ENCODE measurements at places on chromosomes 7 and 10.

DNA sequence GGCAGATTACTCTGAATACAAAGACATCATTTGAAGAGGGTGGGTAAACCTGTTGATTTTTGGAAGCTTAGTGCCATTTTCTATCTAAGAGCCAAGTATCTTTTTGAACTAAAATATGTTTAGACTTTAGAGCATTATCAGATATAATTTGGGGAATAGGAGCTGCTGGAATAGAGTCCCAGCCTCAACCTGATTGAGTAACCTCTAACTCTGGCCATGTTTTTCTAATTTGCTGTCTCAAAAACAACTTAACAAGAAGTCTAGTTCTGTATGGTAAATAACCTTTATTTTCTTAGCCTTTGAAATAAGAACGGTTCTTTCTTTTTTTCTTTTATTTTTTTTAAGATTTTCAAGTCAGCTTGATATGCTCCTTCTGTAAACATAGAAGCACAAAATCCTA is 224.5 kb downstream of the DYNC1I1 start:
- DNase-seq: no peak

- DNase-seq: no peak
Observed at GRCh38 chr10:124117511-124117785, 24.1 kb upstream of the CHST15 start.

DNA sequence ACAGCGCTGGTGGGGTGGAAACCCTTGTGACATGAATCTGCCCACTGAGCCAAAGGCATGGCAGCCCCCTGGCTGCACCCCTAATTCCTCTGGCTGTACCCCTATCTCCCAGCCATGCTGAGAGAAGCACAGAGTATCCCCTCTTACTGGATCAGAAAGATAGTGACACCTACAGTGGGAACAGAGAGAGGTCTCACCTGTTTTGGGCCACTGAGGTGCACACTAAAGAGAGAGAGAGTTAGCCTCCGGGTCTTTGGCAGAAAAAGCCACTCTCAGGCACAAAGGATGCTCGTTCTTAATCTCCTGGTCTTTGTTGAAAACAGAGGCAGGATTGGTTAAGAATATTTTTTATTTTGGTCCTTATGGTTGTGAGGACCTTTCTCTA is 11.3 kb downstream of the TSPAN14 start:
- no peak for DNase-seq

- DNase-seq: no peak
Observed at GRCh38 chr7:7682861-7683260, 35.5 kb downstream of the RPA3 start.

DNA sequence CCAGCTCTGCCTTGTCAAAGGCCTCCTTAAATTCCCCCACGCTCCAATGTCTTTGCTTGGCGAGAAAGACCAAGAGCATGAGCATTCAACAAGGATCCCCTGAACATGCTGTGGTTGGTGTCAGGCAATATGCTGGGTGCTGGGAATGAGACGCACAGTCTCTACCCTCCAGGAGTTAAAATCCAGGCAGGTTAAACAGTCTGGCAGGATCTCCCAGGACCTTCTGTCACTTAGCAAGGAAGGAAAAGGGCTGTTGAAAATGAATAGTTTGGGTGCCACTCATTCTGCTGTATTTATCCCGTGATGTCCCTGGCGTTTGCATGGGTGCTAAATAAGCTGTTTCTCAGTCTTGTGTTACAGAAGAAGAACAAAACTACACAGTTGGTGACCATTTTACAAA is 21.9 kb upstream of the ITGA8 start:
- no peak for DNase-seq

- DNase-seq: no peak
Observed at GRCh38 chr7:77438131-77438530, 22.0 kb upstream of the GSAP start.

DNA sequence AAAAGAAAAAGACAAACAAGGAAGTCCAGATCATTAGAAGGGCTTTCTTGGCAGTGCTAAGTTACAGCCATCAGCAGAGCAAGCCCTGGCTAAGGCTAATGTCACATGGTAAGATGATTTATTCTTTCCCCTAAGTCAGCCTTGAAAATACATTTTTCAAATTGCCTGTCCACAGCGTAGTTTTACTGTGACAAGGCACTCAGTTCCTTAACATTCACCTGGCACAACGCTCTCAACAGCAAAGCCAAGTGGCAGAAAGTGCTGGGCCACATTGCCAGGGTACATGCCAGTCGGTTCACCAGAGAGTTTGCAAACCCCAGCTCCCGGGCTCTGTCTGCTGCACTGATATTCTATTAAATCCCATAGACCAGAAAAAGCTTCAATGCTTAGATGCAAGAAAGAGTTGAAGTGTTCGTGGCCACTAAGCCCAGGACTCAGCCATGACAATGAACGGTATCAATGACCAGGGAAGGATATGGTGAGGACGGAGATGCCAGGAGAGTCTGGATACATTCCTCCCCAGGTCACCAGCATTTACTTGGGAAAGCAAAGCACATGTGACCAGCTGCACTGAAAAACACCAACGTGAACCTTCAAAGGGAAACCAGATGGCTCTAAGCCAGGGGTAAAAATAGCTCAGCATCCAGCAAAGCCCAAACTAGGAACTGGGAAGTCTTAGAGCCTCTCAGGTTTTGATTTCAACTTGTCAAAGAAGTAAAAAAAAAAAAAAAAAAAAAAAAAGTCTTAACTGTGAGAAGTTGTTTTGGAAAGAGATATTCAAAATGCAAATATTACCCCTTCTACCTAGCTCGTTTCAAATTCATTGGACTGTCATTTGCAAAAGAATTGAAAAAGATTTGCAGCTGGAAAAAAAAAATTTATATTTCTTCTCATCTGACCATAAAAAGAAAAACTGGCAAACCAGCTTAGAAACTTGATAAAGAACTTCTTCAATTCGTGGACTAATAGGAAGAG is 23.9 kb upstream of the MPP7 start:
- DNase-seq: no peak

DNA sequence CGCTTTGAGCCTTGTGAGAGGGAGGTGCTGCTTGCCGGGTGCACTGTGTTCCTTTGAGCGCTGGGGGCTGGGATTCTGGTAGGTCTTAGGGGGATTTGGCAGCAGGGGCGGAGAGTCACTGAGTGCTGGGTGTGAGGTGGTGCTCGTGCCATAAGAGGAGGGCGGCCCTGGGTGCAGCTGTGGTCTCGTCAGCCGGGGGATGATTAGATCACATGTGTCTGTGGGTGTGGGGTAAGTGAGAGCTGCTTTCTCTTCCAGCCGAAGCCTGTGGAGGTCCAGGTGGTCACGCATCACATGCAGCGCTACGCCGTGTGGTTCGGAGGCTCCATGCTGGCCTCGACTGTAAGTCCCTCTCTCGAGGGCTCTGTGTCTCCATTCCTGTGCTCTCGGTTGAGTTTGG is 93.7 kb downstream of the ACTR3B start:
- no peak for DNase-seq

- DNase-seq: no peak
Observed at GRCh38 chr7:20438694-20439376, 108.1 kb downstream of the ITGB8 start.

DNA sequence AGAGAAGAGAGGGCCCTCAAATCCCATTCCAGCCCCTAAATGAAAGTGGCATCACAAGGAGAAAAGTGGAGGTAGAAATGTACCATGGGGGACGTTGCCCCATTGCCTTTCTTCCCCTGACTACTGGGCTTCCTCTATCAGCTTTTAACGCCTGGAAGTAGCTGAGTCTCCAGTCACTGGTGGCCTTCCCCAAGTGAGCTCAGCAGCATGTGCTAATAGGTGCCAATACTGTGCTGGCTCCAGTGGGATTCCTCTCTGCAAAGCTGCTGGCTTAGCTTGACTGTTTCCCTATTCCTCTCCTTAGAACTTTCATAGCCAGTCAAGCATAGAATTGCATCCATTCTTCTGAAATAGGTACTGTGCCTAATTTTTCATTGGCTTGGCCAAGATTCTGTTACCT is 32.6 kb downstream of the LRRC4 start:
- DNase-seq: no peak

- no peak for DNase-seq
Observed at GRCh38 chr7:155878674-155879073, 66.4 kb upstream of the SHH start.

DNA sequence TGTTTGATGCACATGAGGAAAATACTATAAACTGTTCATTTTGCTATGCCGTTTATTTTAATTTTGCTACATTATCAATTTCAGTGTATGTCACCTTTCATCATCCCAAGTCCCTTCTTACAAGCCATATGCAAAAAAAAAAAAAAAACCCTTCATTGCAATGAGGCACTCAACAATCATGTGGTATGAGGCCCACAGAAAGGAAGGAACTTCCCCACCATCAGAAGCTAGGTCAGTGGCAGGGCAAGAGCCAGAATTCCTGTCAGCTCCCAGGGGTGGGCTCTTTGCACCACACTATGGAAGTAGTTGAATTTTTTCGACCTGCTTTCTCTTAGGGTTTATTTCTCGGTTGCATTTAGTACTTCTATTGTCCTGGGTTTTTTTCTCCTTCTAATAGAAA is 75.4 kb downstream of the NOC3L start:
- no peak for DNase-seq

- no peak for DNase-seq
Observed at GRCh38 chr10:126902157-126902556, 3.1 kb upstream of the DOCK1 start.

GRCh38 chr10:132407846-132408278 is 10.9 kb downstream of the PWWP2B start:
- DNase-seq: no peak

GRCh38 chr7:84823530-84823929 is 363.3 kb downstream of the SEMA3D start:
- no peak for DNase-seq

DNA sequence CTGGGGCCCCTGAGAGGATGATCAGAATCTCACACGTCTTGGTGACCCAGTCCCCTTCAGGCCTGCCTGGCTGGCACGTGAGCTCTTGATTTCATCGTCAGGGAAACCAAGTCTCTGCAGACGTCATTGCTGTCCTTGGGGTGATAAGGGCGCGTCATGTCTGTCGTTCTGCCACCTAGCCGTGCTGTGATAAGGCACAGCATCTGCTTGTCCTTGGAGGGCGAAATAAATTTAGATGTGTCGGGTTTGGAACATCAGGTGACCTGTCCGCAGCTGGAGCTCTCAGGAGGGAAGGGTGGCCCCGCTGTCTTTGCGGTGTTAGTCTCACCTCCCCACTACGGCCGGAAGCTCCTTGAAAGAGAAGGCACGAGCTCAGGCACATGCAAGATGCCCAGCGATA is 129.2 kb downstream of the GRK5 start:
- DNase-seq: no peak

DNA sequence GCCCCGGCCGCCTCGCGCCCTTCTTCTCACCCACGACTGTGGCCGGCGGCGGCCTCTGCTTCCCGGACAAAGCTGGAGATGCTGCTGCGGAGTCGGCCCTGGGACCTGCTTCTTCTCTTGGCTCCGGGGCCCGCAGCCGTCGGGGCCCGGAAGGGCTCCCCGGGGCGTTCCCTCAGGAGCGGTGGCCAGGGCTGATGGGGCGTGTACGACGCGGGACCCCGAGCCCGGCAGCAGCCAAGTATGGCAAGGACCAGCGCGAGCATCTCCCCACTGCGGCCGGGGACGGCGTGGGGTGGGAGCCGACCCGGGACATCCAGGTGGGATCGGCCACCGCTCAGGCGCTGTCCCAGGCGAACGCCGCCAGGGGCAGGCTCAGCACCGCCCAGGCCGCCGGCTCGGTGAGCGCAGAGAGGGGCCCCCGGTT is 27.6 kb upstream of the BMS1 start:
- no peak for DNase-seq

DNA sequence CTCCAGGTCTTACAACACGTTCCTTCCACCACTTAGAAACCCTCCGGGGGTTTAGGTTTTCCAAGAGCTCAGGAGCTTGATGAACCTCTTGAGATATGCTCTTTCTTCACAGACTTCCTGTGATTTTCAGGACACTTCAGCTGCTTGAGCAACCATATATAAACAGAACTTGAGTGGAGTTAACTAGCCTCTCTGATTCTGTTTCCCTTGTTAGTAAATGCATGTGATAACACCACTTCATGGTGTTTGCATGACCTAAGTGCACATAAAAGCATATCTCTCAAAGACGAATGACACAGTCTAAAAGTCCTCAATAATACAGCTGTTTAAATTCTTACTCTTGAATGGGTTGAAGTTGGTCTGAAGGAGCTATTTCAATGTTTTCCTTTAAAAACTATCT is 9.9 kb downstream of the PRR15 start:
- no peak for DNase-seq

GRCh38 chr7:77662869-77663268 is 33.4 kb upstream of the RSBN1L start:
- no peak for DNase-seq

GRCh38 chr10:34319197-34319846 is 495.8 kb downstream of the PARD3 start:
- no peak for DNase-seq

DNA sequence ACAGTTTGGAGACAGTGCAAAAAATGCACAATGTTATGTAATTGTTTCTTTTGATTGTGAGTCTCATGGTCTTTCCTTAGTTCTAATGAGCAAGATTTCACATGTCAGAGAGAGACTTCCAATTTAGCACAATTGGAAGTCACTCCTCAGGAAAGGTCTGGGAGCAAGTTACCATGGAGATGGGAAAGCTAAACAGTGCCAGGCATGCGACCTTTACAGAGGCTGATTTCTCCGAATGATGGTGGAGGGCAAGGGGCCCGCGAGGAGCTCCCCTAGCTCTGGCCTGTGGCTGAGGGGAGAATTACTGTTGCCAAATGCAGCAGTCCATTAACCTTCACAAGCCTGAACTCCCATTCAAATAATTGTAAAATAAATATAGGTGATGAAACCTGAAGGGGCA is 59.3 kb downstream of the CDCA7L start:
- DNase-seq: no peak

DNA sequence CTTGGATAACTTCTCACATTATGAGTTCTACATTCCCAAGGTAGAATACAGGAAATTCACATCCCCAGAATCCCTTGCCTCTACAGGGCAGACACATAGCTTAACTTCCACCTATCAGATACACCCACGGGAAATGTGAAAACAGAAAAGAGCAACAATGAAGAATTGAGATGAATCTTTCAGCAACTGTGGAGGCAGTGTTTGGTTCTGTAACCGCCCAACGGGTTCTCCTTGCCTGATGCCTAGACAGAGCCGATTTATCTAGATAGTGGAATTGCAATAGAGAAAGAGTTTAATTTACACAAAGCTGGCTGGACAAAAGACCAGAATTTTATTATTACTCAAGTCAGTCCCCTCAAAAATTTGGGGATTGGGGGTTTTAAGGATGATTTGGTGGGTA is 138.8 kb downstream of the MTPAP start:
- no peak for DNase-seq

DNA sequence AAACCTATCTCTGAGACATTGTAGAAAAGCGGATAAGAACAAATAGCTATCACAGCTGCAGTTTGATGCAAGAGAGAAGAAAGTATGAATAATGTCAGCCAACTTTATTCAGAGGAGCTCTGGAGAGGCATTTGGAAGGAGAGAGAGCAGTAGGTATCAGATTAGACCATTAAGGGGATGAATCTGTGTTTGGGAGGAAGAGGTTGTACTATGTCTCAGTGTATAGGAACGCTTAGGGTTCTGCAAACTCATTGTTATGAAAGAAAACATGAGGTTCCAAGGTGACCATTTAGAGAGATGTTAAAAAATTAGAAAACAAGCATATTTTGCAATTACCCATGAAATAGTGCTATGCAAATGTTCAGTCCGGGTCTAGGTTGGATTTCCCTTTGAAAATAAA is 207.5 kb upstream of the GNAI1 start:
- DNase-seq: no peak

GRCh38 chr10:33631991-33632390 is 297.5 kb upstream of the NRP1 start:
- DNase-seq: no peak

GRCh38 chr10:97659589-97659988 is 19.1 kb downstream of the PI4K2A start:
- DNase-seq: no peak

Measured in stimulated activated CD8-positive, alpha-beta memory T cell treated with anti-CD3 and anti-CD28 coated beads, Interleukin-4, amount 100 ng/mL, for 24 hours (primary cell).